ENCODE measurements at places on chromosomes 3 and 15. TPM values are rescaled to one million over a fixed set of nuclear protein-coding genes. Genes with fewer than 3 reads are reported as not detected.

Gene ISL2
- total RNA-seq: not detected

- no peaks in the 10 kb centered on the region for H3K4me1 ChIP-seq
- H3K27ac ChIP-seq: no peak overlapping the region
- no peak overlapping the region for H3K4me3 ChIP-seq
- no peaks in the 10 kb centered on the region for H3K27me3 ChIP-seq
- H3K36me3 ChIP-seq: no peaks in the 10 kb centered on the region
- DNase-seq: no peak
Measured at GRCh38 chr3:22555753-22556435, 647.2 kb upstream of the UBE2E2 start.

DNA sequence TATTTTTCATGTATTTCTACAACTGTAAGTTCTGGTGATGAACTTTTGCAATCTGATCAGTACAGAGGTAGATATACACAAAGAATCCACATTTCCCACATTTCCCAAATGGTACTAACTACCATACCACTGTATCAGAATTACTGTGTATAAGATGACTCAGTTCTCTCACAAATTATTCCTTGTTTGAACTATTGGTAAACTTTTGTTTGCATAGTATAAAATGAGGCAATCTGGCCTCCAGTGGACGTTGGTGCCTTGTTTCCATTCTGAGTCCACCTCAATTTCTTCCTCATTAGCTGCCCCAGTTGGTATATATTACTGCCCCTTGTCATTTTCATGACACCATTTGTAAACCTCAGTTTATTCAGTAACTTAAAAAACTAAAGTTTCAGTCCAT is 38.5 kb downstream of the SPTSSB start:
- no peak overlapping the region for H3K4me3 ChIP-seq
- no peaks in the 10 kb centered on the region for H3K4me1 ChIP-seq
- H3K36me3 ChIP-seq: no peaks in the 10 kb centered on the region
- DNase-seq: no peak

Gene CLDN1
- 67.2 TPM for total RNA-seq

- no peaks in the 10 kb centered on the region for H3K4me1 ChIP-seq
- no peak overlapping the region for H3K27ac ChIP-seq
- no peaks in the 10 kb centered on the region for H3K36me3 ChIP-seq
- H3K4me3 ChIP-seq: no peak overlapping the region
- no peaks in the 10 kb centered on the region for H3K27me3 ChIP-seq
- peak; percentile 34 for DNase-seq
Measured at GRCh38 chr3:10284496-10284895, 8.3 kb downstream of the GHRL start.

GRCh38 chr15:34470892-34471291 is 33.3 kb upstream of the GOLGA8A start:
- H3K36me3 ChIP-seq: no peaks in the 10 kb centered on the region
- H3K4me3 ChIP-seq: no peak overlapping the region
- no peaks in the 10 kb centered on the region for H3K27me3 ChIP-seq
- no peaks in the 10 kb centered on the region for H3K4me1 ChIP-seq

DNA sequence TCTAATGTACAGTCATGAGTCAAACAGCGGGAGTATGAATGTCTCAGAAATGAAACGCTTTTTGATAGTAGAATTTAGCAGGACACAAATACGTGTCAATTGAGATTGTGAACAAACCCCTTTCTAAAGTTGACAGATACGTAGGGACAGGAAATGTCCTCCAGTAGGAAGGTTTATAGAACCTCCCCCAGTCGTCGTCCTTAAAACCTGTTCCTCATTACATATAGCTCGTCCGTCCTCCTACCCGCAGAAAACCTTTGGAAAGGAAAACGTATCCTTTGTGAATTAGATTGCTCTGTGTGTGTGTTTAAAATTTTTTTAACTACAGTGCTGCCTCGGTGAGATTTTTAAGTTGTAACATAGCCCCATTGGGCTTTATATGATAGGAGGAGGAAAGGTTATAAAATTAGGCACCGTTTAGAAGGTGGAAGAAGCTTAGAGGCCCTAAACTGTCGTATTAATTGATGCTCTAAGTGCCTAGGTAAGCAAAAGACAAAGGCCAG is 4.1 kb downstream of the UBE2E1 start:
- H3K4me1 ChIP-seq: peaks cover 12% of the 10 kb centered on the region
- no peak for DNase-seq
- H3K27me3 ChIP-seq: no peaks in the 10 kb centered on the region
- H3K36me3 ChIP-seq: no peaks in the 10 kb centered on the region
- peak overlapping the region; percentile 62 for H3K4me3 ChIP-seq
- peak overlapping the region; percentile 82 for H3K27ac ChIP-seq

DNA sequence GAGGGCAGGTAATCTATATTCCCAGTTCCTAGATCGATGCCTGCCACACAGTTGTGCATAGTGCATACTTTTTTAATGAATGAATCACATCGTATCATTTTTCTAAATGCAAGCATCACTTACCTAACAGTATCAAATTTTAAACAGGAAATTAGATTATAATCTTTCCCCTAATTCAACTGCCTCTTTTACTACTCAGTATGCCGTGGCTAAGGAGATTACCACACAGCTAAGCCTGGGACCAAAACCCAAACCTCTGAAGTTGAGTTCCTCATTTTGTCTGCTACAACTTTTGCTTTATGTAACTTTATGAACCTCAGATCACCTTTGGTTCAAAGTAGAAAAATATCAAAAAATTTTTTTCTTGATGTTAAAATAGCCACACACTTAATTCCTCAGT is 53.2 kb upstream of the FNDC3B start:
- no peak overlapping the region for H3K27ac ChIP-seq
- no peaks in the 10 kb centered on the region for H3K36me3 ChIP-seq
- H3K4me1 ChIP-seq: no peaks in the 10 kb centered on the region
- H3K4me3 ChIP-seq: no peak overlapping the region
- H3K27me3 ChIP-seq: no peaks in the 10 kb centered on the region
- no peak for DNase-seq

Gene DAZL
- not detected for total RNA-seq

Gene NEK4
- 17.0 TPM for total RNA-seq
